Activated CD4-positive, alpha-beta memory T cell treated with anti-CD3 and anti-CD28 coated beads, Interleukin-2, amount 10 ng/mL, durations not matched to agents 7 days and 5 days (primary cell): ENCODE measurements at places on chromosomes 3 and 15. TPM values are rescaled to one million over a fixed set of nuclear protein-coding genes. Genes with fewer than 3 reads are reported as not detected.

GRCh38 chr3:172148241-172148640 lies 108.9 kb downstream of the FNDC3B start:
- no peak for DNase-seq

The SECISBP2L gene
- total RNA-seq: 35.7 TPM

The RARRES1 gene
- total RNA-seq: not detected

The EBLN2 gene
- total RNA-seq: 6.3 TPM

DNA sequence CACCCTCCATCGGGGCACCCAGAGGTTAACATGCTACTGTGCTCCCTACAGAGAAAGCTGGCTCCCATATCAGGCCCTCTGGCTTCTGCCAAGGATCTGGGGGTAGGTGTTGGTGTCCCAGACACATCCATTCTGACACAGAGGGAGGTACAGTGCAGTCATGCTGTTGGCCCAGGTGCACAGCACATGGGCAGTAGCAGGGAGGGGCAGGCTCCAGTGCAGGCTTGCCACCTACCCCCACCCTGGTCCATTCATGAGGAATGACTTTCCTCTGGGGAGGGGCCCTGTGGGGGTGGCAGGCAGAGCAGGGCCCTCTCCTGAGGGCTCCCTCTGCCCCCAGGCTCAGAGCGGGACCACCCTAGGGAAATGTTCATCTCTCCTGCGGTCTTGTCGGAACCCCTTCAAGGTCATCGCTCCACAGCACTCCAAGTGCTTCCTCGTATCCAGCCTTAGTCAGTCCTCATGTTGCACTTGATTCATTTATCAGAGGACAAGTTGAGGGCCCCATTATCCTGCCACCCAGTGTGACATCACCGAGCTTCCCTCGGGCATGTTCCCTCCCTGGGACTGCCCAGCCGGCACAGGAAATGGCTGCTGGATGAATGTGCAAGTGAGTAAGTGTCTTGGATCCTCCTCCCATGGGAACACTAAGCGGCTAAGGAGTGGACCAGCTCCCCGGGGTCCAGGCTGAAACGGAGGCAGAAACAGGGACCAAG lies 10.0 kb downstream of the DUSP7 start:
- no peak for DNase-seq

DNA sequence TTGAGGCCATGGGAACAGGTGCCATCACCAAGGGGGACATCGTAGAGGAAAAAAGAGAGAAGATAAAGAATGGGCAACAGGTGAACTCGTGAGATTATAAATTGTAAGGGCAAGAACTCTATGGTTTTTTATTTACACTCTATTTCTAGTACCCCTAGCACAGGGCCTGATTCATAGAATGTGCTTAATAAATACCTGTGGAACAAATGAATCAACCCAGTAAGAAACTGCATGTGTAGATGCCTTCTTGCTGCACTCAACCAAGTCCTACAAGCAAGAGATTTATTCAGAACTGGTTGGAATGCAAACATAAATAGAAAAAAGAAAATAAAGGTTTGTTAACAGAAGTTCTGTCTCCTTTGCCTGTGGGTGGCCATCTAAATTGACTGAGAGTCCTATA lies 18.7 kb upstream of the KPNA1 start:
- DNase-seq: no peak
